ENCODE measurements at places on chromosomes 7 and 10.
A peak's percentile ranks its signal among the peaks of the same experiment; 100 is the strongest.

- H3K27ac ChIP-seq = no peak overlapping the region
- DNase-seq = no peak
- no peaks in the 10 kb centered on the region for H3K27me3 ChIP-seq
- no peaks in the 10 kb centered on the region for H3K4me1 ChIP-seq
- no peak overlapping the region for H3K4me3 ChIP-seq
Measured at GRCh38 chr10:25556457-25556856, 377.6 kb upstream of the MYO3A start.

- no peaks in the 10 kb centered on the region for H3K4me1 ChIP-seq
- DNase-seq = no peak
- peaks cover 4% of the 10 kb centered on the region for H3K27me3 ChIP-seq
- H3K4me3 ChIP-seq = no peak overlapping the region
- no peak overlapping the region for H3K27ac ChIP-seq
Measured at GRCh38 chr10:131174651-131175540, 136.6 kb downstream of the TCERG1L start.

- DNase-seq = peak; percentile 30
- peak overlapping the region; percentile 64 for H3K4me3 ChIP-seq
- H3K27me3 ChIP-seq = peaks cover 68% of the 10 kb centered on the region
- no peaks in the 10 kb centered on the region for H3K36me3 ChIP-seq
Measured at GRCh38 chr10:27743877-27744801, 1.5 kb downstream of the MKX start.

DNA sequence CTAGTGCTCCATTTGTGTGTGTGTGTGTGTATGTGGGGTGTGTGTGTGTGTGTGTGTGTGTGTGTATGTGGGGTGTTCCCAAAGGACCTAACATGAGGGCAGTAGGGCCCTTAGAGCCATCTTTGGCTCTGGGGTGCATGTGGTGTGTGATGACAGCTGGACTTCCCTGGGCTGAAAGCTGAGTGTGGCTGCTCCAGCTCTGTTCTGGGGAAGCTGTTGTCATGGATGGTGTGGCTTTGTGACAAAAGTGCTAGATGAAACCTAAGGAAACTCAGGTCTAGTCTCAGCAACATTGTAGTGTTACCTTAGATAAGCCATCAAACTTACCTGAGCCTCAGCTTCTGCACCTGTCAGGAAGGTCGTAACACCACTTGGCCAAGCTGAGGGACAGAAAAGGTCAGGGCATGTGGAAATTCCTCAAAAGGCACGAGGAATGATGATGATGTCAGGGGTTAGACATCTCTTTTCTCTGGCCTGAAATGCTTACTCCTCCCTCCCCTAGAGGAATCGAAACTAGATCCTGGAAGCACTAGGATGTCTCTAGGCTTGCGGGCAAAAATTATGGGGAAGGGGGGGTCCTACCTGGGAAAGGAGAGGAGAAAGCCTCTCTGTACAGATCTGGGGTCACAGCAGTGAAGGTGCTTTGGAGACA, 115.4 kb downstream of the RPS24 start:
- peaks cover 5% of the 10 kb centered on the region for H3K27me3 ChIP-seq
- H3K4me1 ChIP-seq = no peaks in the 10 kb centered on the region
- H3K27ac ChIP-seq = no peak overlapping the region
- H3K4me3 ChIP-seq = no peak overlapping the region
- no peaks in the 10 kb centered on the region for H3K36me3 ChIP-seq

GRCh38 chr10:75037171-75038153, 74.0 kb upstream of the SAMD8 start:
- no peak for DNase-seq
- H3K4me3 ChIP-seq = no peak overlapping the region
- no peaks in the 10 kb centered on the region for H3K27me3 ChIP-seq
- H3K36me3 ChIP-seq = peaks cover 12% of the 10 kb centered on the region
- H3K4me1 ChIP-seq = peaks cover 56% of the 10 kb centered on the region

DNA sequence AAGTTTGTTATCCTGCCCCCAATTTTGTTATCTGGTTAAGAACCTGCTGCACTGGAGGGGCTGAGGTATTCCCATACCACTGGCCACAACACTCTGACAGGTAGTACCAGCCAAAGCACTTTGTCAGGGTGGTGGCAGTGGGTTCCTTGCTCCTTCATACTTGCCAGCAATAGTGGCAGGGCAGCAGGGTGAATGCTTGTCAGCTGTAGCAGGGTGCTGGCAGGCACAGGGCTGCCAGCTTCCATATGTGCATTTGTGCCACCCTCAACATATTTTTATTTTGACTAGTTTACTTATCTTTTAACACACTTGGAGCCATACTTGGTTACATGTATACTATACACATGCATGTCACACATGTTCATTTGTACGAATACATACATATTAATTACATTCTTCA, 294.0 kb upstream of the VWC2 start:
- no peaks in the 10 kb centered on the region for H3K27me3 ChIP-seq
- no peak overlapping the region for H3K4me3 ChIP-seq
- no peak for DNase-seq
- no peak overlapping the region for H3K27ac ChIP-seq
- H3K4me1 ChIP-seq = no peaks in the 10 kb centered on the region
- no peaks in the 10 kb centered on the region for H3K36me3 ChIP-seq

- no peak for DNase-seq
- no peaks in the 10 kb centered on the region for H3K36me3 ChIP-seq
- peaks cover 40% of the 10 kb centered on the region for H3K4me1 ChIP-seq
Measured at GRCh38 chr10:30531751-30532530, 97.6 kb downstream of the LYZL2 start.

GRCh38 chr7:138407792-138408191, 52.3 kb upstream of the TRIM24 start:
- H3K36me3 ChIP-seq = no peaks in the 10 kb centered on the region
- H3K4me3 ChIP-seq = no peak overlapping the region
- DNase-seq = no peak

- peaks cover 26% of the 10 kb centered on the region for H3K27me3 ChIP-seq
- H3K4me1 ChIP-seq = no peaks in the 10 kb centered on the region
- DNase-seq = no peak
- no peak overlapping the region for H3K27ac ChIP-seq
Measured at GRCh38 chr7:45567713-45568112, 6.5 kb upstream of the ADCY1 start.

- no peak for DNase-seq
- H3K27ac ChIP-seq = no peak overlapping the region
- H3K36me3 ChIP-seq = peaks cover 23% of the 10 kb centered on the region
- peaks cover 22% of the 10 kb centered on the region for H3K4me1 ChIP-seq
- no peaks in the 10 kb centered on the region for H3K27me3 ChIP-seq
Measured at GRCh38 chr10:113704637-113705343, 25.1 kb downstream of the CASP7 start.

DNA sequence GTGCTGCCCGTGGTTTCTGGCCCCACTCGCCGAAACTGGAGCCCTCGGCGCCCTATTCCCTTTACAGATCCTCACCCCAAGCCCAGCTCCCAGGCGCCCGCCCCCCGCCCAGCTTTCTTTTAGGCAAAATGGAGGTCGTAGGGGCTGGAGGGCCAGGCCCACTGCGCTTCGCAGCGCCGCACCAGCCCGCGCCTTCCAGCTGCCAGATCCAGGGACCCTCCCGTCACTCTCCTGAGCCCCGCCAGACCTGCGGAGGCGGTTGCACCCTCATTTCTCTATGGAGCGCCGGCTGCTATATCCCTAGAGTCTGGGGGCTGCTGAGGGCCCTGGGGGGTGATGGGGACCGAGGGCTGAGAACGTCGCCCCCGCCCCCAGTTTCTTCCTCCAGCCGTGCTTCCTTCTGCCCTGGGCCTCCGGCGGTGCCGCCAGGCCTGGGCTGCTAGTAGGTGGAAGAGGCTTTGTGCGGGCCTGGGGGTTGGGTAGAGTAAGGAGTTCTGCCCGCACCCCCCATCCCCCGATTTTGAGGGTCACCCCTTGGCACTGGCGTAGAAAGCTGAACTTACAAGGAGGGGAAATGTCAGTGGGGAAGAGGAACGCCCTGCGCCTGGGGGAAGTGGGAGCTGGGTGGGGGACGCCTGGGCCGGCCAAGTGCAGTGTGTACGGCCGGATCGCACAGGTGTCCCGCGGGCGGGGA, 1.0 kb downstream of the GNB2 start:
- H3K36me3 ChIP-seq = peaks cover 18% of the 10 kb centered on the region
- H3K4me3 ChIP-seq = peak overlapping the region; percentile 97
- peaks cover 15% of the 10 kb centered on the region for H3K4me1 ChIP-seq

GRCh38 chr10:112628951-112629609, 182.1 kb downstream of the VTI1A start:
- H3K4me3 ChIP-seq = no peak overlapping the region
- no peaks in the 10 kb centered on the region for H3K4me1 ChIP-seq
- H3K36me3 ChIP-seq = peaks cover 8% of the 10 kb centered on the region
- no peak for DNase-seq
- no peaks in the 10 kb centered on the region for H3K27me3 ChIP-seq

DNA sequence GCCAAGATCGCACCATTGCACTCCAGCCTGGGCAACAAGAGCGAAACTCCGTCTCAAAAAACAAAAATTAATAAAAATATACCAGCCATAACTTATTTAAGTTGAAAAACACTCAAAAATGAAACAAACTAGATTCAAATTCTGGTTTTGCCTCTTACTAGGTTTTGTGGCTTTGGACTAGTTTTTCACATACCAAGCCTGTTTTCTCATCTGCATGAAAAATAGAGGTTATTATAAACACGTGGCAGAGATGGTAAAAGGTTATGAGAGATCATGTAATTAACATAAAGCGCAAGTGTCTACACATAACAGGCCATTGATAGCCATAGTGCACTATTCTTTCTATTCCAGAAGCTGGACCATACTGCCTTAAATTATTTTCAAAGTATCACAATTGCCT, 35.5 kb upstream of the CABCOCO1 start:
- no peak overlapping the region for H3K27ac ChIP-seq
- peaks cover 4% of the 10 kb centered on the region for H3K27me3 ChIP-seq
- H3K4me3 ChIP-seq = no peak overlapping the region
- H3K36me3 ChIP-seq = no peaks in the 10 kb centered on the region
- H3K4me1 ChIP-seq = no peaks in the 10 kb centered on the region

DNA sequence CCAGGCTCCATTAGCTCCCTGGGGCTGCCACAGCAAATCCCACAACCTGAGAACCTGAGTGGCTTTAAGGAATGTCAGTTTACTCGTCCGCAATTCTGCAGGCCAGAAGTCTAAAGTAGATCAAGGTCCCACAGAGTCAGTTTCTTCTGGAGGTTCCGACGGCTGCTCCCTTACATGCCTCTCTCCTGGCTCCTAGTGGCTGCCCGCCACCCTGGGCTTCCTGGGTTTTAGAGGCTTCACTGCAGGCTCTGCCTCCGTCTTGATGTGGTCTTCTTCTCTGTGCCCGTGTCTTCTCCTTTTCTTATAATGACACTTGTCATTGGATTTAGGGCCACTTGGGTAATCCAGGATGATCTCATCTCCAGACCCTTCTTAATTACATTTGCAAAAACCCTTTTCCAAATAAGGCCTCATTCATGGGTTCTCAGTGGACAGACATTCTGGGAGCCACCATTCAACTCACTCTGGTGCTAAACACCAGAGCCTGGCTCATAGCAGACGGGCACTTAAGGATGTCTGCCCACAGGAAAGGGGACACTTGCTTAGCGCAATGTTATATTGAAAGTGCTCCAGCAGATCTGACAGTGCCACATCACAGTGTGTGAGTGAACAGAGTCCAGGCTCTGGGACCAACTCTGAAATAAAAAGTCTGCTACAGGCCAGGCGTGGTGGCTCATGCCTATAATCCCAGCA, 77.6 kb downstream of the VWC2 start:
- H3K27ac ChIP-seq = no peak overlapping the region
- no peak overlapping the region for H3K4me3 ChIP-seq
- no peaks in the 10 kb centered on the region for H3K36me3 ChIP-seq
- peaks cover 4% of the 10 kb centered on the region for H3K27me3 ChIP-seq
- no peak for DNase-seq

DNA sequence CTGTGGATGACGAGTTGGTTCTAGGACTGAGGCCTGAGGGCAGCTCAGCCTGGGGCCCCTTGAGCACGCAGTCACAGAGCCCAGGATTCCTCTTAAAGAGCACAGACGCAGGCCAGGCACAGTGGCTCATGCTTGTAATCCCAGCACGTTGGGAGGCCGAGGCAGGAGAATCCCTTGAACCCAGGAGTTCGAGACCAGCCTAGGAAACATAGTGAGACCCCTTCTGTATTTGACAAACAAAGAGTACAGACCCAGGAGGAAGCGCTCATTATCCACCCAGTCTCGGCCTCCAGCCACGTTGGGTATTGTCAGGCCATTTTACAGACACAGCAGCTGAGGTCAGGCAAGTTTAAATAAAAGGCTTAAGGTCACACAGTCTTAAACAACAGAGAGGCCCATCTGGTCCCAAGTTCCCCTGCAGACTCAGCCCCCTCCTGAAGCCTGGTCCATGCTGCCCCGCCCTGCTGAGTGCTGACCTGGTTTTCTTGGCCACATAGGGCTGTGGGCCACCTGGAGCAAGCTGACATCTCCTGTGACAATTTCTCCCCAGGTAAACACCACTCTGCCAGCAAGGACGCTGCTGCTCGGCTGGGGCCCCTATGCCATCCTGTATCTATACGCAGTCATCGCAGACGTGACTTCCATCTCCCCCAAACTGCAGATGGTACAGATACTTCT, 12.6 kb downstream of the RGR start:
- H3K27ac ChIP-seq = no peak overlapping the region
- H3K4me1 ChIP-seq = peaks cover 4% of the 10 kb centered on the region
- H3K36me3 ChIP-seq = no peaks in the 10 kb centered on the region
- DNase-seq = no peak
- H3K4me3 ChIP-seq = no peak overlapping the region

DNA sequence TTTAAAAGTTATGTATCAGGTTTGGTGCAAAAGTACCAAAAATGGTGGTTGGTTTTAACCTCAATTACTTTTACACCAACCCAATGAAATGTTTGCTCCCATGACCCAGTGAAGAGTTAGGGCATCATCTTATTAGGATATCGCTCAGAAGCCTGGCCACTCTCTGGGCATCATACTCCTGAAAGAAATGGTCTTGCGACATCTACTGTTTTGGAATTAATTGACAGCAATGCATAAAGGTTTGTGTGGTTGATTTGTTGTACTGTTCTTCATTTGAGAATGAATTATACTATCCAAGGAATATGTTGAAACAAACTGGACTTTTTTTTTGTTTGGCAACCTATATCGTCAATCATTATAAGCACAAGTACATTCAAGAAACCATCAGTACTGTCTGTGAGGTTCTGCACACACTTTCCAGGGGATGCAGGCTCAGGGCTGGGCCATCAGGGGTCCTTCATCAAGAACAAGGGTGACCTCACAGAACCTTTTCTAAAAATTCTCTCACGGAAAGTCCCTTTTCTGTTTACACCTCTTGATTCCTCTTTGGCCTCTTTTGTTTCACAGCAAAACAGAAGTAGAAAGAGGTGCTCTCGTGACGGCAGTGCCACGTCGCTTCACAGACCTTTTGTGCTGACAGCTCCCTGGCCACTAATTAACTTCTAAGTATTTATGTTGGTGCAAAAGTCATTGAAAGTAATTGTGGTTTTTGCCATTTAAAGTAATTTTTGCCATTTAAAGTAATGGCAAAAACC, 117.2 kb upstream of the KLF6 start:
- H3K4me1 ChIP-seq = peaks cover 19% of the 10 kb centered on the region
- no peak overlapping the region for H3K4me3 ChIP-seq
- DNase-seq = peak; percentile 18
- no peaks in the 10 kb centered on the region for H3K27me3 ChIP-seq

DNA sequence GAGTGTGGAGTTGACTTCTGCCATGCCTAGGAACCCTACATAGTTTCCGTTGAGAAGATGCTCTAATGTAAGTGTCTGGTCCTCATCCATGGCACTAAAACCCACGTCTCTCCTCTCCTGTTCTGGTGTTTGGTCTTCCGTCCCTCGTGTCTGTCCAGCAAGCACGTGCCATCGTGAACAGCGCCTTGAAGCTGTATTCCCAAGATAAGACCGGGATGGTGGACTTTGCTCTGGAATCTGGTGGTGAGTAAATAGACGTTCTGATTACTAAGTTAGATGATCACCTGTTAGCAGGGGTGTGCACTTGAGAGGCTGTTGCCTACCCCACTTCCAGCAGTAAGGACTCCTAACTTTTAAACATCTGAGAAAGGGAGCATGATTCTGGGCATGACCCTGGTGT, 15.1 kb upstream of the GET4 start:
- peaks cover 16% of the 10 kb centered on the region for H3K36me3 ChIP-seq
- H3K27me3 ChIP-seq = no peaks in the 10 kb centered on the region
- H3K4me1 ChIP-seq = no peaks in the 10 kb centered on the region
- no peak overlapping the region for H3K27ac ChIP-seq
- no peak for DNase-seq
